ENCODE measurements at places on chromosomes 1 and 21.

GRCh38 chr1:19800076-19800804 lies 524 bp upstream of the TMCO4 start:
- DNase-seq, result peak; percentile 71

GRCh38 chr1:172588296-172589291 lies 55.6 kb downstream of the SUCO start:
- DNase-seq, result peak; percentile 67

- DNase-seq, result peak; percentile 22
These were observed 100.7 kb downstream of the SLC16A1 start for GRCh38 chr1:112855152-112855828.

DNA sequence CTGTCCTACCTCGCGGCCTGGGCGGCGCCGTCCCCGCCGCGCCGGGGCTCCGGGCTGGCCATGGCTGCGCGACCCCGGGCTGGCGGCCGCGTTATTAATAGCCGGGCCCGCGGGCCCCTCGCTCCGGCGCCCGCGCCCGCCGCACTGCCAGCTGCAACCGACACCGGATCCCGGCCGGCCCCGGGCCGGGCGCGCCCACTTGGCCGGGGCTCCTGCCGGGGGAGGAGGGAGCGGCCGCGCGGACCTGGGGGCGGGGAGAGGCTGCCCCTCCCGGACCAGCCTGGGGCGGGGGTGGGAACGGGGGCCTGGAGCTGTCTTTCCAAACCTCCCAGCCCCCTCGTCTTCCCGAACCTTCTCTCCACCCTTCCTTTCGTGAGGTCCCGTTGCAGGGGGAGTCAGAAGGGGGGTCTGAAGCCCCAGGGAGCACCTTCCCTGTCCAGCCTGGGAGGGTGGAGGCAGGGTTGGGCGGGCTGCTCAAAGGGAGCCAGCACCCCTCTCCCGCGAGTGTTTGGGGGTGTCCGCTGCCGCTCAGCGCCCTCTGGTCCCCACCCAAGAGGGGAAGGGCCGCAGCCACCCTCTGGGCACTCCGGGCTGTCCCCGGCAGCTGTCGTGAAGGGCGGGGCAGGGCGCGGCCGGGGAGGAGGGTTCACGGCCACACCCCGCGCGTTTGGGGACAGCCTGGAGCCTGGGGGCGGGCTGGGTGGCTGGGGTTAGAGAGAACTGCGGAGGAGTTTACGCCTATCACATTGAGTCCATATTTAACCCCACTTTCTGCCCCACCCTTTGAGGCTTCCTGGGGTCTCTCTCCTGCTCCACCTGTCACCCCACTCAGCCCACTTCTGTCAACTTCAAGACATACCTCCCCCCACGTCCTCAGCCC lies at the start of gene SYNC:
Gene SYNC (minus strand): TSS at position 172 of the 880 bp plus-strand sequence. CDS start 110 bp downstream, at position 62.
- no peak for DNase-seq

DNA sequence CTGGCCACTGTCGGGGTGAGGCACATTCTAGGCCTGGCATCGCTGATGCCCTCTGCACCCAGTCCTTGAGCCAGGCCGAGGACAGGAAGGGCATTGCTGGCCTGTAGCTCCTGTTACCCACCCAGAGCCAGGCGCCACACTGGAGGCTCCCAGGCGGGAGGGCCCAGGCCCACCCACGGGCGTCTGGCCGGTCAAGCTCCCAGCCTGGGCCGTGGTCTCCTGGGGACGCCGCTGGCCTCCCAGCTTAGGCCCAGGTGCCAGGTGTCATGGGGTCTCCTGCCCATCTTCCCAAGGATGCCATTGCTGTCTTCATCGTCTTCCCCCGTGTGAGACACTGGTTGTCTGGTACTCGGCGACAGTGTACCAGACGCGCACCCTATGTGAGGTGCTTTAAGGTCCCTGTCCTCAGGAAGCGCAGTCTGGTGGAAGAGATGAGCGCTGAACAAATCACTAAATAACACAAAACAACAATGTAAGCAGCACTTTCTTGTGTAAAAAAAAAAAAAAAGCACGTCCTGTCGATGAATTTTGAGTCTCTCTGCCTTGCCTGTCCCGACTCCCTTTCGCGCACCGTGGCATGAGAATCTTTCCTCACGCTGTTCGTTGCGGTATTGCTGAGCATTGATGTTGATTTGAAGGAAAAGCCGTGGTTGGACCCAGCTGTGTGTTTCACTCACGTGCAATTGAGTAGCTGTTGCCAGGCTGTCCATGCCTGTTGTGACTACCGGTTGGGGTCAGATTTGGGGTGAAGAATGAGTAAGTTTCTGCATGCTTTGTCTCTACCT lies 27.0 kb upstream of the TRAPPC10 start:
- DNase-seq, result no peak

DNA sequence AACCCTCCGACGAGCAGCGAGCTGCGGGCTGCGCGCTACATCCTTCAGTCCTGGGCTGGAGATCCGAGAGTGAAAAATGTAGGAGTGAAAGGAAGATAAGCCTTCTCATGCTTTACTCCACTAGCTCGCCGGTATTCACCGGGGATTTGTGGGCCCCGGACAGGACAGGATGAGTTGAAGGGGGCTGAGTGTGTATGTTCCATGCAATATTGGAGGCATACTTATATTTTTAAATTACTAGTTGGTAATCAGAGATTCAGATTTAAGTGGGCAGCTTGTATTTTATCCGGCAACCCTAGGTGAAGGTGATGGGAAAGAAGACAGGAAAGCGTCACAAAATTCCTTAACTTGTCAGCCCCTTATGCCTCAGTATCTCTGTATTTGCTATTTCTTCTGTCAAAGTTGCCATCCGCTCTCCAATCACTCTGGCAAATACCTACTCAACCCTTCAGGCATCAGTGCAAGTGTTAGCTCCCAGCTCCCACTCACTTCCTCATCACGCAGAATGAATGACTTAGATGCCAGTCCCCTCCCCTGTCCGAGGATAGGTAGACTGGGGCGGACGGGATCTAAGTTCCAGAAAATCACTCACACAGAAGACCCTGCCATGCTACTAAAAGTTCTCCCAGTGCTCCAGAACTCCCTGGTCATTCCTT lies 503 bp upstream of the PIGM start:
- DNase-seq, result peak; percentile 44

- DNase-seq, result no peak
These were observed 1.1 kb downstream of the PGD start for GRCh38 chr1:10400013-10400412.

GRCh38 chr1:178941261-178941689 lies 70.4 kb upstream of the ANGPTL1 start:
- peak; percentile 91 for DNase-seq

DNA sequence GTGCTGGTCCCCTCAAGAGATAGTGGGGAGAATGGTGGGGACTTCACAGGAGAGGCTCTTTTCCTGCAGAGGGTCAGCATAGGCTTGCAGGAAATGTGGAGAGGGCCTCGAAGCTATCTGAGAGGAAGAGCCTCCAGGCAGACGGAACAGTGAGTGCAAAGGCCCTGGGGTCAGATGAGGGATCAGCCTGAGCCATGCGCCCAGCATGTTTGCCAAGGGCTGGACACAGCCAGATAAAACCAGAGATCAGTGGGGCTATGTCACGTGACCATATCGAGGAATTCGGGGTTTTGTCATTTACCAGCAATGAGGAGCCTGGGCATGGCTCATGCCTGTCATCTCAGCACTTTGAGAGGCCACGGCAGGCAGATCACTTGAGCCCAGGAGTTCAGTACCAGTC lies 6.5 kb upstream of the UTS2 start:
- DNase-seq, result no peak

- peak; percentile 83 for DNase-seq
These were observed 730 bp downstream of the CDC42 start for GRCh38 chr1:22053017-22053860.

DNA sequence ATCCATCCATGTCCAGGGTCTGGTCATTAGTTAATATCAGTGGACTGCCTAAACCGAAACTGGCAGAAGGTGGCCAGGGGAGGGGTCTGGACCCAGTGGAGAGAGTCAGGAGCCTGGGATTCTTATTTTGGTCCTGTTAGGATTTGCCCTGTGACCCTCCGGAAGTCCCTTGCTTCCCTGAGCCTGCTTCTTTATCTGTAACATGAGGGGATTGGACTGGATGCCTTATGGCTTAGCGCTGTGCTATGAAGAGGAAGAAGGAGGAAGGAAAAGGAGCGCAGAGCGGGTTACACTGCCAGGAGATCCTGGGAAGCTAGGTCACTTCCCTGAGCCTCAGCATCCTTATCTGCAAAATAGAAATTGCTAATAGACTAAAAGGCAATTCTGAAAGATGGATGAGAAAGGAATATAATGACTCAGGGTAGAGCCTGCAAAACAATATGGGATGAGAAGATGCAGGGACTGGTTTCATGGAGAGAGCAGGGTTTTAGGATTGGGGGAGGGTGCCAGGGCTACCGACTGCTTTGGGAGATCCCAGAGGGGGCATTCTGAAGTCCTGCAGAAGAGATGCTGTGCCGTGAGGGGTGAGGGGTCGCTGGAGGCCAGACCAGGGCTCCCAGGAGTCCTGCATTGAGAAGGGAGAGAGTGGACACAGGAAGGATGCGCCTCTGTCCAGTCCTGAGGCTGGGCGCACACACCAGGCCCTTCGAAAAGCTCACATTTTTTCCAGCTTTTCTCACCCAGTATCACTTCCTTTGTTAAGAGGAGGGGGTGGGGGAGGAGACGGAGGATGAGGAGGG lies 460 bp upstream of the ADORA1 start:
- DNase-seq, result no peak

DNA sequence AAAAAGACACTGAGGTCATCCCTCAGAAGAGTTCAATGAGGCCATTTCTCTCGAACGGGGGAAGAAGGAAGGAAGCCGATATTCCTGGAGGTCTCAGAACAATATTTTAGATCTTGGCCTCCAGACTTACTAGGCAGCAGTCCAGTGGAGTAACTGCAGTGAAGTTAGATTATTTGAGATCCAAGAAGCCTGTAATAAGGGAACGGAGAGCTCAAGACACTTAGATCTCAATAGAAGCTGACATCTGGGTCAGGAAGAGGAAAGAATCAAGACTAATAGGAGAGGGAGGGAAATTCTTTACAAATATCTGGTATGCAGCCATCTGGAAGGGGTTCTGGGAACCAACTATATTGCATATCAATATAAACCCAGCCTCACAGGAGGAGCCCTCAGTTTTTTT lies 13.6 kb upstream of the ENAH start:
- DNase-seq, result no peak

- DNase-seq, result no peak
These were observed 899 bp downstream of the OPRD1 start for GRCh38 chr1:28812669-28813468.

DNA sequence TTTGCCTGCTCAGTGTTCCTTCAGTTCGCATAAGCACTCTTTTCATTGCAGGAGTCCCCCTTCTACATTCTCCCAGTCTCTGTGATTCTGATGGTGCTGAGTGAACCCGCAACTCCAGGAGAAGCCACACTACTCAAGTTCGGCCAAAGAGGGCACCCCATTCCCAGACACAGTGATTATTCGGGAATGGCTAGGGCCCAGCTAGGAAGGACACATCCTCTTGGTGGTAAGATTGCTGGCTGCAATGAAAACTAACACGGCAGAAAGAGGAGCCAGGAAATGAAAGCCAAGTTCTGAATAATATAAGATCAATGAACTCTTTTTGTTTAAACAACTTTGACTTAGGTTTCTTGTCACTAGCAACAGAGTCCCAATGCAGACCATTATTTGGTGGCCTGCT lies 14.9 kb downstream of the CREG1 start:
- no peak for DNase-seq

DNA sequence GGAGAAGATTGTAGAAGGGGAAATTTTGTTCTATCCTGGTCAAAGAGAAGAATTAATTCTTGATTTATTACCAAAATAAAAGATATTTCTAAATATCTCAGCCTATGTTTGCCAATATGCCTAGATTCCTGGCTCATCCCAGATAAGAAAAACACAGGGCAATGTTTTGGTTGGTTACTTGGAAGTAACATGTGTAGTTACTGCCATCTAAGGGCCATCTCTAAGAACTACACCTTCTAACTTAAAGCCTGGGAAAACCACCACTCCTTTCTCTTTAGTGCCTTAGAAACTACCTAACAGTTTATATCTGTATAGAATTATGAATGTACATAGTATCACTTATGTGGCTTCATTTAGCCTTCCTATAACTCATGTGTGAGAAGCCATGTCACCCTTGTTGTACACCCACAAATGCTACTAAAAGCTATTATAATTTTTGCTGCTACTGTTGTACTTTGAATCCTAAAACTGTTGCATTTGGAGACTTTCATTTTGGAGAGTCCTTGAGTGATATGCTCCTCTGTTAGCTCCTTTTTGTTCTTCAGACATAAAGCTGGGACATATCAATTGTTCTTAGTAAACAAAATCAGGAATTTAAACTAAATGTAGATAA lies 4.5 kb downstream of the AIM2 start:
- peak; percentile 72 for DNase-seq

- peak; percentile 58 for DNase-seq
These were observed 33.9 kb upstream of the LGALS8 start for GRCh38 chr1:236489710-236490377.

DNA sequence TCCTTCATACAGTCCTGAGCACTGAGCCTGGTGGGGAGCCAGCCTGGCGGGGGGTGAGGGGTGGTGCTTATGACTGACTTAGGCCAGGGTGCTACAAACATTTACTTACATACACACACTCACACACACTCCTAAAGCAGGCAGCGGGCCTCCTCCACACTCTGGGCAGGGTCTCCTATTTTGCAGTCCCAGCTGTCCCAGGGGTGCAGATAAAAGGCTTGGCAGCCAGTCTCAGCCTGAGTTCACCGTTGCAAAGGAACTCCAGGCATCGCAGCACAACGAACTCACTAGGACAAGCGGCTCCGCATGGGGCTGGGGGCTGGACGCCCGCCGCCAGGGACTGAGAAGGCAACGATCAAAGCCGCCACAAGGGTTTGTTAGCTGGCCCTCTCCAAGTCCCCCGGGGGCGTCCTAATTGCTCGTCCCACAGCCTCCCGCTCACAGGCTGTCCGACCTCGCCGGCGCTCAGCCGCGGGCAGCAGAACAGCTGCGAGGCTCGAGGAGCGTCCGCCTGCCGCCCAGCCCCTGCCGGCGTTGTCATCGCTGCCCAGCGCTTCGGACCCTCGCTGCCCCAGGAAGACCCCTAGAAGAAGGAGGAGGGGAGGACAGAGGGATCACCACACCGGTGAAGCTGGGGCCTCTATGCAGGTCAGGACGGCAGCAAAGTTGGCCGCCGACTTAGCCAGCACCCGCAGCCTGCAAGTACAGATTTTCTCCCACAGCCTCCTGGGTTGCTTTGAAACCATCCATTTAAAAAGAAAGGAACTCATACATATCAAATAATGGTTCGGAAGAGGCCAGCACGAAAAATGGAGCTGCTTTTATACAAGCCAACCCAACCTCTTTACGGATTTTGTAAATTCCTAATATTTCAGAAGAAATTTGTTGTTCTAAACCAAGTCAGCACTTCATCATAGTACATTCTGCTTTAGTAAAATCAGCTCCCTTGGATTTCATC lies 6.2 kb downstream of the BARHL2 start:
- DNase-seq, result no peak

DNA sequence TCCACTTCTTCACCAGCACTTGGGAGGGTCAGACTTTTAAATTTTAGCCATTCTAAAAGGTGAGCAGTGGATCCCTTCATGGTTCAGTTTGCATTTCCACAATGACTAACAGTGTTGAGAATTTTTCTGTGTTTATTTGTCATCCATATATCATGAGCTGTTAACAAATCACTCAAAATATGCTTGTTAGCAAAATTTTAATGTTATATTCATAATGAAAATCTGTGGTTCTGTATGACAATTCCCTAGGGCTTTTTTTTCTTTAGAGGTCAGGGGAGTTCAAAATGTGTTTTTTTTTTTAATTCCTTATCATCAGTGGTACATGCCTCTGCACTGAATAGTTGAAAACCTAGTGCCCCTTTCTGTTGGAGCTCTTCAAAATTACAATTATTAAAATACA lies 682.2 kb upstream of the ADGRL2 start:
- DNase-seq, result no peak
